Activated naive CD8-positive, alpha-beta T cell treated with anti-CD3 and anti-CD28 coated beads, Interleukin-2, amount 50 U/mL, for 16 hours (primary cell): ENCODE measurements at places on chromosomes 6 and 20.
A peak's percentile ranks its signal among the peaks of the same experiment; 100 is the strongest.

GRCh38 chr6:99132026-99132635, 184.4 kb upstream of the FBXL4 start:
- DNase-seq = no peak

GRCh38 chr6:25541228-25541627, 110.8 kb upstream of the SCGN start:
- DNase-seq = no peak

DNA sequence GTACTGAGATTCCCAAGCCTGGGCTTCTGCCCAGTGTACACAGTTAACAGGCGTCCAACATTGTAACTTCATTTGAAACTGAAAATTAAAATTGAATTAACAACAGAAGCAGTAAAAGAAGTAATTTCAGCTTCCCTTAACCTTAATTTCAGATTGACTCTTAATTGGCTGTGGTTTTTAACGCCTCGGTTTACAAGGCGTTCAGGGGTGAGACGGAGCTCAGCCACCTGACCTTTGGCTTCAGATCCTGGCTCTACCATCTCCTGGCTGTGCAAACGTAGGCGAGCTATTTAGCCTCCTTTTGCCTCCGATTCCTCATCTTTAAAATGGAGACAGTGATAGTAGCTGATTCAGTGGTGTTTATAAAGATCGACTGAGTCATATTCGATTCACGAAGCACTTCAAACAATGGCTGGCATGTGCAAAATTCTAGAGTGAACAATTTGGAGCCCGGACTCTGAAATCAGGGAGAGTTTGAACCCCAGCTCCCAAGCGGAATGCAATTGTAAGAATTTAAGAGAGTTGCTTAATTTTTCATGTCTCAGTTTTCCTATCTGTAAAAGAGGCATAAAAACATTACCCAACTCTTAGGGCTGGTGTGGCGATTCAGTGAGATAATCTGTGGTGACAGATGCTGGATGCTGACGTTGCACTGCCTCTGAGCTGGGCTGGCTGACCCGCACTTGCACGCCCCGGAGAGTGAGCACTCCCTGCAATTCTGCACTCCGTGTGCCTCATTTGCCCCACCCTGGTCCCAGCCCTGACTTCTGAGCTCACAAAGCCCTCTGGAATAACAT, 23.5 kb upstream of the OCSTAMP start:
- no peak for DNase-seq

DNA sequence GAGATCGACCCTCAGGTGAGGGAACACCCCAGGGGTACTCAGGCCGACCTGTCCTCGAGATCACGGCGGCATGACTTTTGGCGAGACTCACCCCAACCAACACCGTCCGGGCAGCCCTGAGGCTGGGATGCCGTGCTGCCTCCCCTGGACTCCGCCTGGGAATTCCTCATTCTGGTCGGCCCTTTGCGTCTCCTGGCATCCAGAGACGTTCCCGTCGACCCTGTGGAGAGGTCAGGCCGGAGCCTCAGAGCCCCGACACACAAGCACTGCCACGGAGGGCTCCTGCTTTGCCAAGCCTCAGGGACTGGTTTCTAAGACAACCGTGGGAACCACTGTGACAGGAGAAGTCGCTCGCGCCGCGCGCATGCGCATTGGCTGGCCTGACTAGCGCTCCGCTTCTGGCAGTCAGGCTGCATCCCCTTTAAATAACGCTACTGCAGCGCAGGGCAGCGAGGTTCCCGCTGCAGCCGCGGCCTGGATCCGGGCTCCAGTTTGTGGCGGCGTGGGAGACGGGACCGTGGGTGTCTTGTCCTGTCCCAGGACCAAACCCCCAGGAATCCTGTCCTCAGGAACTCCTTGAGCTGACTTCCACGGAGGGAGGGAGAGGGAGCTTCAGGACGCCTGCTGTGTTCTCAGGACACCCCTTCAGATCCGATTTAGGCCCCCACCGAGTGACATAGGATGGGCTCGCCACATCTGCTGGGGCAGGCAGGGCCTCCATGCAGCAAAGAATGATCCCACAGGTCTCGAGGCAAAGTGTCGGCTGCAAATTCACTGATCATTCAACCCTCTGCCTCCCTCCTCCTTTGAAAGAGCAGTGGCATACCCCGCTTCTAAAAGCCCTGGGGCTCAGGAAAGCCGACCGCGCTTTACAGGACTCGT, 163.2 kb upstream of the ZNF337 start:
- DNase-seq = peak; percentile 32

- DNase-seq = no peak
Observed at GRCh38 chr6:162921062-162921461, 193.3 kb downstream of the PACRG start.
